ENCODE measurements at places on chromosomes 3 and 15. TPM values are rescaled to one million over a fixed set of nuclear protein-coding genes. Genes with fewer than 3 reads are reported as not detected.

DNA sequence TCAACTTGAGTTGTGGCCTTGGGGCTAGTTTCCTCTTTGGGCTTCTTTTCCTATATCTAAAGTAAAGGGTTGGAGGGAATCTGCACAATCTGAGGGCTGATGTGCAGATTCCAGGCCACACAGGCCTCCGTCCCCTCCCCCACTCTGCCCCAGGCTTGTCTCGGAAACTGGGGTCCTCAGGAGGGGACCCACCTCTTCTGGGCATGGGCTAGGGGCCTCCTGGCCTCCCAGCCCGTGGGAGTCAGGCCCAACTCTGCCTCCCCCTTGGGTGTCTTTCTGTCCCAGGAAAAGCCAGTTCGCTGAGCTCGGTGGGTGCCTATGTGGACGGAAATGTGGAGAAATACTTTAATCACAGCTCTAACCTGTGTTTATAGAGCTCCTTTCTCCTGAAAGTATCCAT, 4.8 kb downstream of the SMAD6 start:
- DNase-seq, result no peak

- peak; percentile 77 for DNase-seq
Measured at GRCh38 chr3:124202754-124203153, 210.8 kb upstream of the ROPN1 start.

DNA sequence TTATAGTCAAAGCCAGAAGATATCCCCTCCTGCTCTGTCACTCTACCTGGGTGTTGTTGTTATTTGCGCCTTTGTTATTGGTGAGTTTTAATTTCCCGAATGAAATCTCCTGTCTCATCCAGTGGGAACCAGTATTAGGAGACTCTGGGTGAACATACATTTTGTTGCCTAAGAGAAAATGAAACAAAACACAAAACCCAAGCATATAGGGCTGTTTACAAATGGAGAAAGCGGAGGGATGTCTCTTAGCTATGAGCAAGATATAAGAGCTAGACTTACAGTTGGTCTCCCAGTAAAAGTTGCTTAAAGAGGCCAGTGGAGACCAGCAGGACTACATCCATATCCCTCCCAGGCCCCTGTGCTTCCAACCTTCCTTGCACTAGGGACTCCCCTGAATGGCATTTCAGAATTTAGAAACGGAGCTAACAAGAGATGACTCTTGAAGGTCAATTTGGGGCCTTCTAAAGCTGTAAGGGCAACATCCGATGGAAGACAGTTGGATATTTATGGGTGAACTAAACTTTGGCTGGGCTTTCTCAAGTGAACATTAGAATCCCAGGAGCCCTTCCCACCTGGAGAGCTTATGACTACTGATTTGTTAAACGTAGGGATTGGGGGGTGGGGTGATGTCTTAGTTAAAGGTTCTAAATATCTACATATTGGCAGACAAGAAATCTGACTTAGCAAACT, 2.7 kb downstream of the EOMES start:
- DNase-seq, result no peak

GOLGA8M gene
- total RNA-seq, result 1.9 TPM

DNA sequence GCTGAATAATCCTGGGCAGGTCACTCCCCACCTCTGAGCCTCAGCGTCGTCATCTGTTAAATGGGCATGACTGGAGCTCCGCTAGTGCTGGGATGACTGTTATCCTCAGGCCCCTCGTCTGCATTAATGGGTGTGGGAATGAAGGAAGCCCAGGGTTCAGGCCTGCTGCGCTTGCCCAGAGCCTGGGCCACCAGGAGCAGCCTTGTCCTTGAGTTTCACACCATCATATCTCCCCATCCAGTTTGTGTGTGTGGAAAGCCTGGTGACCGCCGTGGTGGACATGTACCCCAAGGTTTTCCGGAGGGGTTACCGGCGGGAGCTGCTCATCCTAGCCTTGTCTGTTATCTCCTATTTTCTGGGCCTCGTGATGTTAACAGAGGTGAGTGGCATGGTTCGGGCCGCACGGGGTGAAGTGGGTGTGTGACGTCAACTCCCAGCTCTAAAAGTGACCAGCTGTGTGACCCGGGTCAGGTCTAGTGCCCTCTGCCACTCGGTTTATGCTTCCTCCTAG, 63.5 kb upstream of the SLC6A1 start:
- DNase-seq, result peak; percentile 73

FAM107A gene
- total RNA-seq, result 29.9 TPM
